Aorta (tissue), 5 donors: ENCODE measurements at places on chromosomes 7 and 10. TPM values are rescaled to one million over a fixed set of nuclear protein-coding genes. Genes with fewer than 3 reads are reported as not detected.

DNA sequence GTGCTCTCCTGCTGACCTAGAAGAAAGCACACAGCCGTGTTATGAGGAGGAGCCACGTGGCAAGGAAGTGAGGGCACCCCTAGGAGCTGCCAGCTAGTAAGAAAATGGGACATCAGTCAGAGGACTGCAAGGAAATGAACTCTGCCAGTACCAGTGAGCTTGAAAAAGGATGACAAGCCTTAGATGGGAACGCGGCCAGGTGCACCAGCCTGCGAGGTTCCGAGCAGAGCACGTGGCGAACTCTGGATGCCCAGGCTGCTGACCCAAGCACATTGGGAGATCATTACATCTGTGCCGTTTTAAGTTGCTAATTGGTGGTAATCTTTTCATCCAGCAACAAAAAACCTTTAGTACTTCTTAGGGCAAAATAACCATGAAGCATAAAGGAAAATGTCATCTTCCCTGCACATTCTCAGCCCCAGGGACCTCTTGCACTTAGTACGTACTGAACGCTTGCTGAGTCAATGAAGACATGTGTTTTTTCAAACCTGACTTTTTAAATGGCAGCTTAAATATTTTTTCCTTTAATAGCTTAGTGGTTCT is 69.4 kb downstream of the AMZ1 start:
- peak; percentile 77 for DNase-seq

GRCh38 chr7:129187681-129188371 is 607 bp upstream of the SMO start:
- no peak for DNase-seq

The RET gene
- total RNA-seq = 2.5 TPM

DNA sequence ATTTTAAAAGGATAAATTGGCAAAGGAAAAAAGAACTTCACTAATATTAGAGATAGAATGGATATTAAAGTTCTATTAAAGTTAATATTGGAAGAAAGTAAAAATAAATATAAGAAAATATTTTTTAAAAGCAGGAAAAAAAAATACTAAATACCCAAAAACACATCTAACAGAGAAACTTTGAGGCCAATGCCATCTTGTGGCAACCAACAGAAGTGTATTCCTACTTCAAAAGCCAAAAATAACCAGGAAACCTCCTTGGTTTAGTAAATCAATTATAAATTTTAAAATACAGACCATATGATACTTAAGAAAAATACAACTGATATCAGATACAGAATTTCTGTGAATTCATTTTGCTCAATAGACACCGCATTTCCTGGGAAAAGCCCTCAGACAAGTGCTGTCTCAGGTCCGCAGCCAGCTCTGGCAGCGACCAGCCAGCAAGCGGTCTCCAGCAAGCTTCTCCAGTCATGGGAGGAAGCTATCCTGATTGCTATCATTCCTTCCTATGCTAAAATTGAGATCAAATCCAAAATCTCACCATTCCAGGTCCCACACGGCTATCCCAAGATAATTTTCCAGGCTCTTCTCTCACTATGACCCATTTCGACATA is 65.3 kb downstream of the LMBR1 start:
- no peak for DNase-seq

The FGF8 gene
- total RNA-seq = not detected

The HYAL4 gene
- total RNA-seq = not detected

- DNase-seq = no peak
Measured at GRCh38 chr7:45653209-45653907, 79.2 kb downstream of the ADCY1 start.

DNA sequence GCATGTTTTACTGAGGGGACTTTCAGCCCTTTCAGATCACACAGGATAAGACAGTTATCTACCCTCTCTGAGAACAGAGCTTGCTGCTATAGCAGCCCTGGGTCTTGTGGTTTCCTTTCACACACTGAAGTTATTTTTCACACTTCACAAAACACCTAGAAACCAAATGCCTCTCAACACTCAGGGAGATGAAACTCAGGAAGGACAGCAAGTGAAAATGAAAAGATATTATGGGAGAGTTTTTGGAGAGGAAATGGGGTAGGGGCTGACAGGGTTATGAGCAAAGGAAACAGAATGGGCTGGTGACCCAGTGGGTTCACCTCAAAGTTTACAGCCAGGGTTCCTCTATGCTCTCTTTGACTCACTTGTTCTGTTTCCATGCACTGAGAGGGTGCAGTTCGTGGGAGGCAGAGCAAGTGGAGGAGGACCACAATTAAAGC is 17.0 kb upstream of the GIMAP2 start:
- no peak for DNase-seq

The GBX1 gene
- not detected for total RNA-seq

The FAM237B gene
- not detected for total RNA-seq

- no peak for DNase-seq
Measured at GRCh38 chr10:1550616-1551015, 186.7 kb downstream of the ADARB2 start.

- DNase-seq = no peak
Measured at GRCh38 chr7:98066208-98066607, 40.5 kb upstream of the LMTK2 start.

DNA sequence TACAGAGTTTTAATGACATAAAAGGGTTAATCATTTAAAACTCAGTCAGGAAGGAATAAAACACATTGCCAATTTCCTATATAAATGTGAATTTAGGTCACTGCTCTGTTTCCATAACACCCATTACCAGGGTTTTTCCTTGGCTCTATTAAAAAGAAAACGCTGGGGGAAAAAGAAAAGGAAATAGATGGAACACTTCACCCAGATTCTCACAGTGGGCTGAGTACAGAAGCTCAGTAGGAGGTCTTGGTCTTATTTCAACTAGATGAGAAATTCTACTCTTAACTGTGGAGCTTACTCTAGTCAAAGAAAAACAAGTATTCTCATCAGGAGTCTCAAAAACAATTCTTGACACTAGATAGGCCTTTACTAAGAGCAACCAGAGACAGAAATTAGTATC is 36.5 kb downstream of the GLUD1 start:
- no peak for DNase-seq

The MLXIPL gene
- total RNA-seq = 2.0 TPM

DNA sequence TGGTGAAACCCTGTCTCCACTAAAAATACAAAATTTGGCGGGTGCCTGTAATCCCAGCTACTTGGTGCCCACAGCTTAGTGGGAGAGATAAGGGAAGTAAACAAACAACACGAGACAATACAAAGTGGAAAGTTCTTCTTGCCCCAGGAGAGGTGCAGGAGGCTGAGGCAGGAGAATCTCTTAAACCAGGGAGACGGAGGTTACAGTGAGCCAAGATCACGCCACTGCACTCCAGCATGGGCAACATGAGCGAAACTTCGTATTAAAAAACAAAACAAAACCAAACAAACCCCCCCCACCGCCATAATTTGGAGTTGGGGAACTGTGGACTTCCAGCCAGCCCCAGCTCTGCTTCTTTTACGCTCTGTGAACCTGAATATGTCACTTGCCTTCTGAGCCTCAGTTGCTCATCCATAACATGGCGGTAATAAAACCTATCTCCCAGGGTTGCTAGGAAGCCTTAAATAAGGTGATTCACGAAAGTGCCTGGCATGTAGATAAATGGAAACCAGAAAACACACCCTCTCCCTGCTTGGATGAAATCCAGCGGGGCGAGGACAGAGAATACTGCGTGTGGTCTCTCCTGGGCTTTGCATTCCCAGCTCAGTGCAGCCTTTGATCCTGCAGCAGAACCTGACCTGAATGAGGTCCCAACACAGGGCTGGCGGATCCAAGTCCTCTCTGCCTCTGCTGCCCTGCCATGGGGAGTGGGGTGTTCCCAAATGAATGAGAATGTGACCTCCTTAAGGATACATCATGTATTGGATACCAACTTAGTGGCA is 10.2 kb downstream of the MLXIPL start:
- DNase-seq = no peak

- DNase-seq = no peak
Measured at GRCh38 chr10:100374200-100374655, 27.2 kb downstream of the SCD start.

GRCh38 chr10:17779784-17780183 is 27.8 kb downstream of the TMEM236 start:
- DNase-seq = no peak

The WNT2 gene
- total RNA-seq = 0.45 TPM

DNA sequence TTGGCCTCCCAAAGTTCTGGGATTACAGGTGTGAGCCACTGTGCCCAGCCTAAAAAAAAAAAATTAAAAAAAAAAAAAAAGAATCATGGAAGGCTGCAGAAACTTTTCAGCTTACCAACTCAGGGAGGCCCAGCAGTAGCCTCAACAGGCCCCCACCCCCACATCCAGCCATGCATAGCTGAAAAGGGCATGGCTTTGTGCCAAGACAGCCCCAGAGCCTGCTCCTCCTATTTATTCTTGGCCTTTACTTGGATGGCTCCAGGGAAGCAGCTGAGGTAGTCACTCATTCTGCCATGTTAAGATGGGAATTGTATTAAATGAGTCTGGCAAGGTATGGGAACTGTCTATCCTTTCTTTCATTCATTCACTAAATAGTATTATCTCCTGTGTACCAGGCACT is 13.7 kb upstream of the CNNM2 start:
- no peak for DNase-seq

GRCh38 chr10:31000071-31000782 is 31.4 kb downstream of the ZNF438 start:
- no peak for DNase-seq

- DNase-seq = no peak
Measured at GRCh38 chr10:35949811-35950211, 307.7 kb upstream of the FZD8 start.

The PLXNA4 gene
- total RNA-seq = 30.1 TPM

- DNase-seq = no peak
Measured at GRCh38 chr10:131310142-131310541, 1.4 kb downstream of the TCERG1L start.

GRCh38 chr10:821322-821721 is 110.2 kb downstream of the LARP4B start:
- no peak for DNase-seq

DNA sequence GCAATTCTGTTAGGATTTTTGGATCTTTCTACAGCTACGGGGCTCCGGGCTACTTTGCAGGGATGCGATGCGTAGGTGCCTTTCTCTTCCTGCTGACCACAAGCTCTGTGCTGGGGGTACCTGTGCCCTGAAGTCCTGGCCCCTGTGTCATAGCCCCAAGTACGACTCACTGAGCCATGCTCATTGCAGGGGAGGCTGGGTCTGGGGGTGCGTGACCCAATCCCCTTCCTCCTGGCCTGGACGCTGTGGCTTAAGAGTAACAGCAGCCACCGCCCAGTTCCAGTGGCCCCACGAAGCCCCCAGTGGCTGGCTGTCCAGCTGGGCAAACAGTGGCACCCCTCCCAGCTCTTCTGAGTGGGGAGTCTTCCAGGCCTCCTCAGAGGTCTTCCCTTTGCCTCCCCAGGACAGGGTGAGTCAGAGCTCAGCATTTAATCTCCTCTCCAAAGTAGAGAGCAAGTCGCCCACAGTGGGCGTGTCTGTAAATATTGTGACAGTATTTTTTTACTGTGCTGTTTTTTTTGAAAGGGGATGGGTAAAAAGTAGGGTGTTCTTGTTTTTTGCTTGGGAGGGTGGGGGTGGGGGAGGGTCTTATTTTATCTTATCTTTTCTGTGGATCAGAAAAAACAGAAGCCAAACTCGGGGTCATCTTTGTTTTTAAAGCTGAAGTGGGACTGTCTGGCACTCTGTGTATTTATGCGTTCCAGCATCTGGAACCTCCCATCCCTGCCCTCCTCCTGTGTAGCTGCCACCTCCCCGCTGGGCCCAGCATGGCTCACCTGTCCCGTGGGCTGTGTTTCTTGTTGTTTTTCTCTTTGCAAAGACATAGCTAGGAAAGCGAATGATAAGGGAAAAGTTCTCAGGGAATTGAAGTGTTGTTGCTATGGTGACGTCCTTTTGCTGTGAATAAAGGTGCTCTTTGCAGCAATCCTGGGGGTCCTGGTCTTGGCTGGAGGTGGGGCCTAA is 8.2 kb downstream of the LFNG start:
- DNase-seq = no peak

- no peak for DNase-seq
Measured at GRCh38 chr7:108623220-108623619, 53.5 kb downstream of the DNAJB9 start.

DNA sequence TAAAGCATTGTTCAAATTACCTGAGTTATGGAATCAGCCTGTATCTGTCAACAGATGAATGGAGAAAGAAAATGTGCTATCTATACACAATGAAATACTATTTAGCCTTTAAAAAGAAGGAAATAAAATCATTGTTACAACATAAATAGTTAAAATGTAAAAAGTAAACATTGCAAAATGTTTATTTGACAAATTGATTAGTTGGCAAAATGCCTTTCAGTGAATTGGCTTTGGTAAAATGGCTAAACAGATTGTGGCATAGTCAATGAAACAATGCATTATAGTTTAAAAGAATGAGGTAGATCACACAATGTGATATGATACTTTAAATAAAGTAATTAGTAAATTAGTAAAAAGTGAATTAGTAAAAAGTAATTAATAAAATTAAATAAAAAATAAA is 204.8 kb upstream of the MAGI2 start:
- no peak for DNase-seq

DNA sequence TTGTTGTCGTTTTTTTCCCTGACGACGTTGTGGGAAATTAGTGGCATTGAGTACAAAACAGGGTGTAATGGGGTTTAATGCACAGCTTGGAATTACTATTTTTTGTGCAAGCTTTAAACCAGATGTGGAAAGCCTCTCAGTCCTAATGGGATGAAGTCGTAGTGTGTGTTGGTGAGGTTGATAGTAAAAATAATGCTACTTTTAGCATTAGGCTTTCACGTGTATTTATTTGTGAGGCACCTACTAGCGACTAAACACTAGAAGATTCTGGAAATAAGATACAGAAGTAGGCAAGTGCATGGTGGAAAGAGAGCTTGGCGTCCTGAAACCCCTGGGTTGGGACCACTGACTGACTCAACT is 588 bp upstream of the ORC5 start:
- DNase-seq = no peak

DNA sequence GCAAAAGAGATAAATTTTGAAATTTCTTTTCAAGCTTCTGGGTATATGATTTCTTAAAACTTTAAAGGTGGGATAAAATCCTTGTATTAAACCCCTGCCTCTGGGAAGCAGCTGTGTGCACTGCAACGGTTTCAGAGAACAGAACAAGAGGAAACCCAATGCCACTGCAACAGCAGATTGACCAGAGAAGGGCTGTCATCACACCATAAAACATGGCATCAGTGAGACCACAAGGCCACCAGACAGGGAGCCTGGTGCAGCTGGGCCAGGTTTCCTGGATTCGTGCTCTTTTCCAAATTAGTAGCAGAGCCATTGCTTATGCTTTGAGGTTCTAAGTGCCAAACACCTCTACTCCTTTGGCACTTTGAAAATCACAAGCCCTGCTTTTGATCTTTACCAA is 152.4 kb downstream of the PRPF18 start:
- no peak for DNase-seq

GRCh38 chr7:18063149-18063901 is 35.7 kb upstream of the PRPS1L1 start:
- DNase-seq = no peak

- no peak for DNase-seq
Measured at GRCh38 chr7:66631471-66631870, 2.8 kb downstream of the KCTD7 start.

The ITPRID1 gene
- not detected for total RNA-seq

The TLX1 gene
- total RNA-seq = not detected
